ENCODE measurements at places on chromosomes 3 and 15.

- peak; percentile 73 for DNase-seq
Measured at GRCh38 chr15:85412956-85413854, 32.8 kb downstream of the AKAP13 start.

DNA sequence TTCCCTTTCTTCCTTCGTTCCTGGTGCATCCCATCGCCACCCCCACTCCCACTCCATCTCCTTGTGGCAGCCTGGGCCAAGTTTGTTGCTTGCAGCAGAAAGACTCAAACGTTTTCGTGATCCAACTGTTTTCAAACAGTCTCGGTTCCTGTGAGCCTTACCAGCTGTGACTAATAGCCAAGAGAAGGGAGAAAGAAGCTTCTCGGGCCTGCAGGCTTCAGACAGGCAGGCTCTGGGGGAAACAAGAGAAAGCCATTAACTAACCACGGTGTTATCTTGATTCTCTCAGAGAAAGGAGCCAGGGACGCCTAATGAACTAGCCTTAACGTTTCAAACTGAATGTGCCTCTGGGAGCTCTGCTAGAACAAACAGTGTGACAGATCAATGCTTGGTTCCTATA lies 742.0 kb downstream of the NR2F2 start:
- DNase-seq, result no peak

GRCh38 chr3:45896956-45897355 lies 10.6 kb downstream of the CCR9 start:
- DNase-seq, result no peak

- no peak for DNase-seq
Measured at GRCh38 chr15:69341356-69341755, 42.6 kb downstream of the PAQR5 start.

DNA sequence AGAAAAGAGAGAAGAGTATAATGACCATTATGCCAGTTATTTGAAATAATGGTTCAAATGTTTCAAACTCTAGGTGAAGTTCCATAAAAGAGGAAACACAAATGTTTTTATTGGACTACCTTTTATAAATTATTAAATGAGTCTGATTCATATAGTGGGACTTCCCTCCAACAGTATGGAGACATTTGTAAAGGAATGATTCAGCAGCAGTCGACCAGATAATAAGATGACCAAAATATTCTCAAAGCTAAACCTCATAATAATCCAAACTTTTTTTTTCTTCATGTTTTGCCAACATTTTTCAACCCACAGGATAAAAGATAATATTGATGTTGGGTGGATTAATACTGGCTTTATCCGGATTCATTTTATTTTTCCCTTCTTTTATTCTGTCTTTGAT lies 18.8 kb downstream of the TIPARP start:
- DNase-seq, result no peak

DNA sequence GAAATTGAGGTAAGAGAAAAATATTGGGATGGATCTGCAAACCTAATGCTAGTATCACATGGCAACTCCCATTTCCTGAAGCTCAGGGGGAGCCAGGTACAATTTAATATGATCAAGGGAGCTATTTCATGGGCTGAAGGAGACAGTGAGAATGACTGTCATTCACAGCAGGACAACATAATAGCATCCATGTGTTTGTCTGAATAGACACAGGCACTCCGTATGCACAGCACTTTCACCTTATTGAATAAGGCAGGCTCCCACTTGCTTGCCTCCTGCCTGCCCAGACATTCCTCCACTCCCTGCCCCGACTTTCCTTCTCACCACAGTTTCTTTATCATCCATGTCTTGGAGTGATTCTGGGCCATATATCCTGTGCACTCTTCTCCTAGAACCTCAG lies 156.6 kb upstream of the SLC24A5 start:
- DNase-seq, result no peak

DNA sequence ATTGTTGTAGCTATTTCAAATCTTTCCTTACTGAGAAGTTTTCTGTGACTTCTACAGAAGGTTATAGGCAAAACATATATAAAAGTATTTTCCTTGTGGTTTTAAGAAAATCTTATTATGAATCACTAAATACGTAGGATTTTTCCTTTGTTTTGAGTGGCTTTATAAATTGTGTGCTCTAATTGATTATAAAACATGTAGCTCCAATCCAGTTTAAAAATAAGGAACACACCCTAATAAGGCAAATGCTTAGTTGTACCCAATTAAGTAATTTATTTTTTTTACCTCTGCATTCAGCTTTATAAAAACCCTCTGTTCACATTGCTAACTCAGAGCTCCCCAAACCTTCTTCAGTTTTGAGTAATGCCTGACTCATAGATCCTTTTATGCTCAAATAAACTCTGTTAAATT lies 408.0 kb downstream of the NAALADL2 start:
- no peak for DNase-seq

DNA sequence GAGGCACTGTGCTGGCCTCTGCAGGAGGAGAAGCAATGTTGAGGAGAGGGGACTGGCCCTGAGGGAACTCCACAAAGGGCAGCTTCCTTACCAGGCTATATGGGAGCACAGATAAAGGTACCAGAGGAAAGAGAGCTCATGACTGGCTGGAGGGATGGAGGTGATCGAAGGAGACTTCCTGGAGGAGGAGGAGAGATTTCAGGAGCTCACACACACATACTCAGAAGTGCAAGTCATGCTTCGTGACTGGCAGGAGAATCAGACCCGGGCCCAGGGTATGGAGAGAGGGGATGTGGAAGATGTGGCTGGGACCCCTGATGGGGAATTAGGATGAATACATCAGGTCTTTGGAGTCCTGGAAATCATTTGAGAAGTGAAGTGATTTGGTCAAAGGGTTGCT lies 85.4 kb downstream of the ABHD5 start:
- peak; percentile 3 for DNase-seq

- DNase-seq, result no peak
Measured at GRCh38 chr3:37987315-37987697, 3.3 kb upstream of the VILL start.

GRCh38 chr3:131435000-131435399 lies 53.4 kb downstream of the NUDT16 start:
- no peak for DNase-seq

DNA sequence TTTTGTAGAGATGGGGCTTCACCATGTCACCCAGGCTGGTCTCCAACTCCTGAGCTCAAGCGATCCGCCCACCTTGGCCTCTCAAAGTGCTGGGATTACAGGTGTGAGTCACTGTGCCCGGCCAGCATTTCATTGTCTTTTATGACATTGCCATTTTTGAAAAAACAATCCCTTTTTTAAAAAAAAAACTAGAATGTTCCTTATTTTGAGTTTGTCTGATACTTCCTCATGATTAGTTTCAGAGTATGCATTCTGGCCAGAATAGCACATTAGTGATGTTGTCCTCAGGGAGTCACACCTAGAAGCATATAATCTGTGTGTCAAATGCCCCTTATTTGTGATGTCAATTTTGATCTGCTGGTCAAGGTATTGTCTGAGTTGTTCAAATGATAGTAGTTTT lies 21.2 kb upstream of the NMD3 start:
- DNase-seq, result no peak

DNA sequence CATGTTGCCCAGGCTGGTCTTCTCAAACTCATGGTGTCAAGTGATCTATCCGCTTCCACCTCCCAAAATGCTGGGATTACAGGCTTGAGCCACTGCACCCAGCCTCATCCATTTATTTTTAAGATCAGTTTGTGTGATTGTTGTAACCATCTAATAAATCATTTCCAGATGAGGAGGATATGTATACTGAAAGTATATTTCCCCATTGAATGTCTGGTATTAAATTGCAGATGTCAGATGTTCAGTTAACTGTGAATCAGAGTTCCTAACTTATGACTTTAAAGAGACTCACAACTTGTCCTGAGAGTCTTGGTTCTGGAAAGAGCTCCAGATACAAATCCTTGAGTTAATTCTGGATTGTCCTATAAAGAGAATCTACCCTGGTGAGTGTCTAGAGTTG lies 62.4 kb downstream of the TRIM71 start:
- DNase-seq, result no peak

DNA sequence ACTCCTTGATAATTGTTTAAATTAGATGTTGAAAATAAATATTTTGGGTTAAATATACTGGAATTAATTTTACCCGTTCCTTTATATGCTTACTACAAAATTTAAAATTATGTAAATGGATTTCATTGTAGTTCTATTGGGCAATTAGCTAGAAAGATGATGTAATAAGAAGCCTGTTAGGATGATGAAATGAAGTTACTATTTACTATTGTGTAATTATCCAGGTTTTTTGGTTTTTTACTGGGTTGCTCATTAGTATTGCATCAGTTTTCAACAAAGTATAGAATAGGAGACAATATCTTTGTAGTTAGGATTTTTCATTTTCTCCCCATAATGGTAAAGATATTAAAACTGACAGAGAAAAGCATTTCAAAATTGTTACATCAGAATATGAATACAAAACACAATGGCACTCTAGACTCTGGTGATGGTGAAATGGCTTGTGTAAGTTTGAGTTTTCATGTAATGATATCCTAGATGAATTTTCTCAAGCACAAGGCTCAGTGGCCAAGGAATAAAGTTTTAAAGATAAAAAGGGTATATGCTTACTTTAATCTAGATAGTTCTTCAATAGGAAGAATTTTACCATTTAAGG lies 222.0 kb downstream of the P3H2 start:
- DNase-seq, result no peak

GRCh38 chr3:73707772-73708171 lies 83.0 kb upstream of the PDZRN3 start:
- DNase-seq, result no peak
